ENCODE measurements at places on chromosomes 5 and 9.

GRCh38 chr9:108138516-108138915 is 648.9 kb upstream of the KLF4 start:
- ATAC-seq = no peak

- no peak for ATAC-seq
Measured at GRCh38 chr5:172005708-172006320, 624 bp downstream of the FBXW11 start.

GRCh38 chr5:82163452-82164175 is 114.5 kb downstream of the RPS23 start:
- ATAC-seq = no peak

DNA sequence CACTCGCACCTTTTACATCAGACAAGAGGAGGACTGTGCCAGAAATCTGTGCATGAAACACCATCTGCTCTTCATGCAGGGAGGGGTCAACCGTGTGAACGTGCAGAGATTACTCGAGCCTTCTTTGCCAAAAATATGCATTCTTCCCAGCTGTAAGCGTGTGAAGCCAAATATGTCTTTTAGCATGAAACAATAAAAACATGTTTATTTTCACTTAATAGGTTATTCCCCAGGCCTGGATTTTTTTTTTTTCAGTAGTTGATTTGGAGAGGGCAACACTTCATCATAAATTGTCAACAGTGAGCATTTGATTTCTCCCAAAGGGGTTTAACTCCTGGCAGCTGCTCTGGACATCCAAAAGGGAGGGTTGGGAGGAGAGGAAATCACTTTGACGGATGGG is 23.8 kb downstream of the PLAC8L1 start:
- no peak for ATAC-seq

DNA sequence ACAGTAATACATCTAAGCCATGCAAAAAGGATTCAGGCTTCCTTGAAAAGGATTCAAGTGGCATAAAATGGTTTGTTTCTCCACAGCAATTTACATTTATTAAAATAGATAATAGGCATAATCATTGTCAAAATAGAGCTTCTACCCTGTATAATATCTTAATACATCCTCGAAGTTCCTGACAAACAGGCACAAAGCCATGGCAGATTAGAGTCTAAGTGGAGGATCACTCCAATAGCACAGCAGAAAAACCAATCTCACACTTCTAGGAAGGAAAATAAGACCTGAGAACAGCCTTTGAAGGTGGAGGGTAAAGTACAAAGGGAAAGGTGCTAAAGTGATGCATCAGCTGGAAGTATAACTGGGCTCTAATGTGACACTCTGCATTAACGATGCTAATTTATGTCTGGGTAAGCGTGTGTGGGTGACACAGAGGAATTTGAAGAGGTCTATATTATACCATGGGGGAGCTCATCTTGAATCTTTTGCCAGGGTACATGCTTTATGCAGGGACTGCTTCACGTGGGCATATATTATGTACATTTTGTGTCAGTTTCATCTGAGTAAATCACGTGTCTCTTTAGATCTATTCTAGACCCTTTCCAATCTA is 28.8 kb downstream of the PPP2R2B start:
- no peak for ATAC-seq

- no peak for ATAC-seq
Measured at GRCh38 chr5:54556141-54556540, 38.6 kb downstream of the SNX18 start.

DNA sequence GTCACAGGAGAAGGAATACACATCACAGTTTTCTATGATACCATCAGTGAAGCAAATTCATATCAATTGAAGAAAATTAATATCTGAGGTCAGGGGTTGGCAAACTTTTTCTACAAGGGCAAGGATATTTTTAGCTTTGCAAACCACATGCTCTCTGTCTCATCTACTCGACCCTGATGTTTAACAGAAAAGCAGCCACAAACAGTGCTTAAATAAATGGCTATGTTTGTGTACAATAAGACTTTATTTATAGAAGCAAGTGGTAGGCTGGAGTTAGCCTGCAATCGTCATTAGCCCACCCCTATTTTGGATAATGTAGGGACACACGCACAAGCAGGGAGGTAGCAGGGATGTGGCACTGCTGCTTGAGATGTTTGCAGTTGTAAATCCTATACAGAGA is 251.4 kb downstream of the CETN3 start:
- no peak for ATAC-seq

- ATAC-seq = peak; percentile 92
Measured at GRCh38 chr9:135075234-135076142, 12.0 kb upstream of the OLFM1 start.

- ATAC-seq = no peak
Measured at GRCh38 chr5:171709930-171710329, 75.7 kb upstream of the SMIM23 start.

DNA sequence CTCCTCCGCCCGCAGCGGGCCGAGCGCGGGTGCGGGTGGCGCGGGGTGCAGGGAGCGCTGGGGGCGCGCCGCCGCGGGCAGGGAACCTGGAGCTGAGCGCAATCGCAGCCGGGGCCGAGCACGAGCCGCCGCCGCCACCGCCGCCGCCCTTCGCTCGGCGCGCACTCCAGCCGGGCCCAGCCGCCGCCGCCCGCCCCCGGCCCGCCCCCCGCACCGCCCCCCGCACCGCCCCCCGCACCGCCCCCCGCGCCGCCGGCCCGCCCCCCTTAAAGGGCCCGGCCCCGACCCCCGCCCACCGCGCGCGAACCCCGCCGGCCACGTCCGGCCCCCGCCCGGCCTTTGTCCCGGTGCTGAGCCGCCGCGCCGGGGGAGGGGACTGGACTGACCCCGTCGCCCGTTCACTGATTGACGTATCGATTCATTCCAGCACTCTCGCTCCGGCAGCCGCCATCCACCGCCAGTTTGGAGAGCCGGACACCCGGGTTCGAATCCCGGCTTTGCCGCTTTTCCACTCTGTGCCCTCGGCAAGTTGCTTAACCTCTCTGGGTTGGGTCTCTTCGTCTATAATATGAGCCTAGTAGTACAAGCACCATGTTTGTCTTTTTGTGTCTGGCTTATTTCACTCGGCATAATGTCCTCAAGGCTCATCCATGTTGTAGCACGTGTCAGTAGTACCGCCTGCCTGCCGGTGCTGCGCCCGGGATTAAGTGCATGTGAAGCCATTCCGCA is at the start of gene SH3PXD2B:
Gene SH3PXD2B, minus strand, starts transcription at position 168 of the 729 bp plus-strand sequence. CDS start 173 bp downstream, outside the sequence.
- peak; percentile 63 for ATAC-seq

DNA sequence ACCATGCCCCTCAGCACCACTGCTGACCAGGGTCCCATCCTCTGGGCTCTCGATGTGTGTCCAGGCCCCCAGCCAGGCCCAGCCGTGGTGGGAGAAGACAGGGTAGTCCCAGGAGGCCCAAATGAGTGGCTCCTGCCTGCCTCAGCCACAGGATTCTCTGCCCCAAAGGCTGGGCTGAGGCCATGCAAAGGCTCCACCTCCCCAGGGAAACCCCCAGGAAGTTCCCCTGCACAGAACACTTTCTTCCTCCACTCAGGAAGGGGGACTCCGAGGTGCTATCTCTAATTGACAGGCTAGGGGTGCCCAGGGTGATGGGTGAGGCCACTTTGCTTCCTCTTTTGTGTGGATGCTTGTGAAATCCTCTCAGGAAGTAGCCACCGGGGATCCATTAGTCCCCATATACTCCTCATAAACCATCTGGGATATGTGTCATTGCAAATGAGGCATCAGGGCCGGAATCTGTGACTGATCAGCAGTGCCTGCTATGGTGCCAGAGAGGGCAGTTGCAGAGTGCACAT is 23.1 kb upstream of the TDRD7 start:
- ATAC-seq = no peak

DNA sequence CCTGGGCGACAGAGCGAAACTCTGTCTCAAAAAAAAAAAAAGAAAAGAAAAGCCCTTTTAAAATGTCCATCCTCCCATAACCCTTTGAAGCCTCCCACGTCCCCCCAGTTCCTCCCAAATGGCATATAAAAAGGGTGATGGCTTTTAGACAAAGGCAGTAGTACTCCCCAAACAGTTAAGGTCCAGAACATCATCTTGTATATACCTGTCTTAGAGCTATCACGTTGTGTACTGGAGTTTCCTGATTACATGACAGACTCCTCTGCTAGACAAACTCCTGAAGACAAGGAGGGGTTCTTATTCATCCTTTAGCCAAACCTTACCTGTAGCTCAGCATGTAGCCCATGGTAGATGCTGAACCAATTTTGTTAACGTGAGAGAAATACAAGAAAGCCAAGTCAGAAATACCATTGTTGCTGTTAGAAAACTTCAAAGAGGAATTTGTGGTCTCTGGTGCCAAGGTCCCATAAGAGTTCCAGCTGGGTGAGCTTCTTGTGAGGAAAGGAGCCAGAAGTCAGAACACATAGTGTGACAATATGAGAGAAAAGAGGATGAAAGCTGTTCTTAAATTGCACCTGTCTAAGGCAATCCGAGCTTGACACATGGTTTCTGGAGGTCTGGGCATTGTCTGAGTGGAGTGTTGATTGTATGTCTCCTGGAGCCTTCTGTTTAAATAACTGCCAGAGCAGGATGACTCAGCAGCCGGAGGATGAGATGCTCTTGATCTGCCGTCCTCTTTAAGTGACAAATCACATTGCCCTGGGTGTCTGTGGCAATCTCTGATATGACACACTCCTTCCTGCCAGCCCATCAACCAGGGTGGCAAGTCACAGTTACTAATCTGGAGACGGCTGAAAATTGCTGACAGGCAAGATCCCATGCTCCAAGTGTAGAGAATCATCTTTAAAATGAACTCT is 69.1 kb downstream of the ARRDC3 start:
- ATAC-seq = peak; percentile 75

- no peak for ATAC-seq
Measured at GRCh38 chr5:179766726-179767455, 26.9 kb upstream of the LTC4S start.

DNA sequence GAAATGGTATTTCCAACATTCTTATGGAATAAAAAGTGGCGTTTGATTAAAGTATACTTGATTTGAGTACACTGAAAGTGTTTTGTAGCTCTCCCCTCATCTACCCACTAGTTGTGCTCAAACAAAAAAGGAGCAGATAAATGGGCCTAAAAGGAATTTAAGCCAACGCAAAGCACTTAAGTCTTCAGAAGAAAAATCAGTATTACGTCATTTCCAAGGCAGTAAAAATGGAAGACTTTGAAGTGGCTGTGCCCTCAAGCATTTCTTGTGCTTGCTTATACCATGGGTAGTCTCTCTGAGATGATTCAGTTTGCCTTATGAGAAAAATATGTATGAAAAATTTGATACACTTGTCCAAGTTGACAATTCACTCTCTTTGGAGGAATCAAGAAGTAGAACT is 279.9 kb upstream of the CD180 start:
- no peak for ATAC-seq

DNA sequence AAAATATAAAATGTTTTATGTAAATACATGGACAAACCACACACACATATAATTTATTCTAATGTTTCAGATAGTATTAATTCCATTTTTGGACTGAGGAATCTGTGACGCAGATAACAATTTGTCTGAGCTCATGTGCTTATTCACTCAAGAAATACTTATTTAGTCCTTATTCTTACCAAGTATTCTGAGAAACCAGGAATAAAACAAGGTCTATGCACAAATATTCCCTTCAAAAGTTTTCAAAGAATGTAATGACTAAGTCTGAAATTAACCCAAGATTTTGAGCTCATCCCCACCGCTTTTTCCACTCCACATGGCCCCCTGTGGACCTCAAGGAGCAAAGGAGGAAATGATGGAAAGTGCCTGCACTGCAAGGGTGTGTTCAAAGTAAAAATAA is 1022.3 kb downstream of the EFNA5 start:
- no peak for ATAC-seq

DNA sequence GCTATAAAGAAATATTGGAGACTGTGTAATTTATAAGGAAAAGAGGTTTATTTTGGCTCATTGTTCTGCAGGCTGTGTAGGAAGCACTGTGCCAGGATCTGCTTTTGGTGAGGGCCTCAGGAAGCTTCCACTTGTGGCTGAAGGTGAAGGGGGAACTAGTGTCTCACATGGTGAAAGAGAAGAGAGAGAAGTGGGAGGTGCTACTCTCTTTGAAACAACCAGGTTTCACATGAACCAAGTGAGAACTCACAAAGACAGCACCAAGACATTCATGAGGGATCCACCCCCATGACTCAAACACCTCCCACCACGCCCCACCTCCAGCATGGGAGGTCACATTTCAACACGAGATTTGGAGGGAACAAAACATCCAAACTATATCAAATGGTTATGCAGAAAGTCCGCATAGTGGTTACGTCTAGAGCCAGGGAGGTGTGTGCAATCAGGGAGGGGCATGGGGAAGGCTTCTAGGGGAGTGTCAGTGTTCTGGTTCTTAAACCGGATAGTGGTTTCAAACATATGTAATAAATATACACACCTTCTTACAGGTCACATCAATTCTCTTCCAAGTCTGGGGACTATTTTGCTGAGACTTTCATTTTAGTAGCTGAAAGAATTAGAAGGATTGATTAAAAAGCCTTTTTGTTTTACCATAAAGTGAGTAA is 113.0 kb downstream of the TRIO start:
- ATAC-seq = no peak

DNA sequence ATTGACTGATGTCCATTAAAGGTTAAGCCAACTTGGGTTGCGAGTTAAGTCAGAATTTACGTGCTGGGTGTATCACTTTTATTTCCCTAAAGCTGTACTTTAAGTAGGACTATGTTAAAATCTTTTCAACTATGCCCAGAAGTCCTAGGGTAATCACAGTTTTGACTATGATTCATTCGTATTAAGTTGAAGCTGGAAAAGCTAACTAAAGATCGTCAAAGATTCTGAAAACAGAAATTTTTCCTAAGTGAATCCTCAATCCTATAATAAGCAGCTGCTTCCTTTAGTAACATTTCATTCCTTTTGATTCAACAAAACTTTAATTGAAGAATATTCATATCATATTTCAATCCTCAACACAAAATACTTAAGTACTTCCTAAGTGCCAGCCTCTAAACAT is 460.4 kb downstream of the ACTL7B start:
- ATAC-seq = no peak
